ENCODE measurements at places on chromosomes 6 and 20.
A peak's percentile ranks its signal among the peaks of the same experiment; 100 is the strongest.

DNA sequence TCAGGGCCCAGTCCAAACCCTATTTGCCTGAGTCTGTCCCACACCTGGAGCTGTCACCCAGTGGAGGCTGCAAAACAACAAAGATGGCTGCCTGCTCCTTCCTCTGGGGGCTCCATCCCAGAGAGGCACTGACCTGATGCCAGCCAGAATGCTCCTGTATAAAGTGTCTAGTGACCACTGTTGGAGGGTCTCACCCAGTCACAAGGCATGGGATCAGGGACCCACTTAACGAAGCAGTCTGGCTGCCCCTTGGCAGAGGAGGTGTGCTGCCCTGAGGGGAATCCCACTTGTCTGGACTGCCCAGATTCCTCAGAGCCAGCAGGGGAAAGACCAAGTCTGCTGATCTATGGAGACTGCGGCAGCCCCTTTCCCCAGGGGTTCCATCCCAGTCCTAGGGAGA, 241.6 kb downstream of the CDH26 start:
- no peak for DNase-seq

DNA sequence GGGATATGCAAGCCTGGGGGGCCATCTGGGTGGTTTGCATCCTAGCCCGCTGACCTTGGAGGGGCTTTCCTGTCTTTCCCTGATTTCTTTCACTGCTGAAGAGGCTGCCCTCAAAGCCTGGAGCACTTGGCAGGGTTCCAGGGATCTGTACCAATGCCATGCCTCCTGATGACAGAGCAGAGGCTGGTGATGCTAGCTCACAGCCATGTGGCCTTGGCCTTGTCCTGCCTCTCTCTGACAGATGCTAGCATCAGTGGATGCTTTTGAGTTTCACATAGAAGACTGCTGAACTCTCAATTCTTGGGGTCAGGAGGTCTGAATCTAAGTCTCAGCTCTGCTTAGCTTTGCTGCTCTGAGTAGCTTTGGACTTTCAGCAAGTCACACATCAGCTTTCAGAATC, 21.9 kb upstream of the RREB1 start:
- no peak for DNase-seq

GRCh38 chr6:22756365-22756764, 187.0 kb downstream of the HDGFL1 start:
- no peak for DNase-seq

DNA sequence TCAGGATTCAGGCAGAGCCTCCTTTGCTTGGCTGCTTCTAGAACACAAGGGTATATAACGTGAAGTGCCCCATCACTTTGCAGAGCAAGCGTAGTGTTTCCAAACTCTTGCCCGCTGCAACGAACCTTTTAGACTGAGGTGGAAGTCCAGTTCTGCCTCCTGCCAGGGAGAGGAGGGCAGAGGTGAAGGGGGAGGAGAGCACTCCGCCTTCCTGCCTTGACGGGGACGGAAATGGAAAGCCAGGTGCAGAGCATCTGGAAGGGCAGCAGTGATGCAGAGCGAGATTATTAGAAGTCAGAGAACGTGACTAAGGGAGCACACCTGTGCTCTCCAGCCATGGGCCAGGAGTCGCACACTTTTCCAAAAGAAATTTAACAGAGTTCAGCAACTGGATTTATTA, 63.4 kb downstream of the RREB1 start:
- no peak for DNase-seq

DNA sequence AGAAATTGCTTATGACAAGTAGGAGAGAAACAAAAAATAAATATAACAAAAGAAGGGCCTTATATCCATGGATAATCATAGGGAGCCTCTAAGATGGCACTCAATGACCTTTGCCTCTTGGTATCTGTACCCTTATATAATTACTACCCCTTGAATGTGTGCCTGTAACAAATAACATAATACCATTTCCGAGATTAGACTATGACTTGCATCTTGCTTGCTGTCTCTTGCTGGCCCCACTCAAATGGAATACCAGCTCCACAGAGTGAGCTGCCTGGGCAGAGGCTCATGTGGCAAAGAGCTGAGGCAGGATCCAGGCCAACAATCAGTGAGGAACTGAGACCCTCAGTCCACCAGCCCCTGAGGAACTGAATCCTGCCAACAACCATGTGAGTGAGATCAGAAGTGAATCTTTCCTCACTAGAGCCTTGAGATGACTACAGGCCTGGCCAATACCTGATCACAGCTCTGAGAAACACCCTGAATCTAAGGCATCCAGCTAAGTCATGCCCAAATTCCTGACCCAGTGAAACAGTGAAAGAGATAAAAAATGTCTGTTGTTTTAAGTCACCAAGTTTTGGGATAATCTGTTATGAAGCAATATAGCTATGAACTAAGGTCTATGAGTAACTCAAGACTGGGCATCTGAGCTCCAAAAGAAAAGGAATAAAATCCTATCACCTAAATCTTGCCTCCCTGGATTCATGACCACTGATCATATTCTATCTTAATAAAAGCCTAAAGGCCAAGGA, 5.5 kb downstream of the KATNA1 start:
- no peak for DNase-seq

DNA sequence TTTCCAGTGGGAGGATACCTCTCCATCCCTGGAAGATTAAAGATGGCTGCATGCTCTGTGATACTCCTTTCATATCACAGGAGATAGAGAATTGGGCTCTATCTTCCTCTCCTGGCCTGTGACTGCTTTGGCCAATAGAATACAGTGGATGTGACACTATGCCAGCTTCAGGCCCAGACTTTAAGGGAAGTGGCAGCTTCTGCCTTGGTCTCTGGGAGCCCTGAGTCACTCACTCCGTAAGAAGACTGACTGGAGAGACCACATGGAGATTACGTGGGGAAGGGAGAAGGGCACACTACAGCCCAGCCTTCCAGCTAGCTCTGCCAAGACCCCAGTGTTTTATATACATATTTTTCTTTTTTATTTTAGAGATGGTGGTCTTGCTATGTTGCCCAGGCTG, 10.4 kb upstream of the MMP9 start:
- no peak for DNase-seq

- DNase-seq = no peak
These were observed 11.9 kb upstream of the CNR1 start for GRCh38 chr6:88177961-88178464.

DNA sequence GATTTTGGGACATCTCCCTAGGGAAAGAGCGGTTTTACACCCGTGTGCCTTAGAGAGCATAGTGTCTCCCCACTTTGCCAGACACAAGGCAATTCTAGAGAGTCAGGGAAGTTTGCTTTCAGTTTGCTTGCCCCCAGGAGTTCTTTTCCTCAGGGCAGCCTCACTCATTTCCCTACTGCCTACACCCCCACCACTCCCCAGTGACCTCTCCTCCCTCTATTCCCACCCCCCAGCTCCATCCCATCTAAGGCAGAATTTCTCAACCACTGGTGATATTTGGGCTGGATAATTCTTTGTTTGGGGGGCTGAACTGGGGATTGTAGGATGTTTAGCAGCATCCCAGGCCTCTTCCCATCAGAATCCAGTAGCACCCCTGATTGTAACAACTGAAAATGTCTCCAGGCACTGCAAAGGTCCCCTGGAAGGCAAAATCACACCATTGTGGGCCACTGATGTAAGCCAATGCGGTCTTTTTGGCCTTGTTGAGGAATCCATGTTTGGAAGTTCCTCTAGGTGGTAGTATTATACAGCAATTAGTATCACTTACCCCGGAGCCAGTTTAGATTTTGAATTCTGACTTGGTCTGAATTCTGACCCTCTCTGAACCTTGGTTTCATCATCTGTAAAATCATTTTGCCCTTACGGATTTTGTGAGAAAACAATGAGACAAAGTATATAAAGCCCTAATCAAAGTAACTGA, 1.3 kb downstream of the EPPIN start:
- no peak for DNase-seq

- DNase-seq = no peak
These were observed 8.8 kb downstream of the BICRAL start for GRCh38 chr6:42790549-42791181.

DNA sequence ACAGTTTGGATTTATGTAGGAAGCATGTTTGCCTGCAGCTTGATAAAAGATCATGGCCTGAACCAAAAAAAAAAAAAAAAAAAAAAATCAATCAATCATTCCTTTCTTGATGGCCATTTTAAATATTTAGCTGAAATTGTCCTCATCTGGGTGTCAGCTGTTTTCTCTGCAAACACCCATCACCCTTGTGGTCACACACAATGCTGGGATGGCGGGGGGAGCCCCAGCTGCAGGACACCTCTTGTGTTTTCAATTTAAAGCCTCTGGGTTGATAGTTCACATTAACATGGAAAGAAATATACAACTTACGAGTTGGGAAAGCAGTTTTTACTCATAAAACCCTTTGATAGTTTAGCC, 160.4 kb downstream of the ZFP64 start:
- DNase-seq = no peak

DNA sequence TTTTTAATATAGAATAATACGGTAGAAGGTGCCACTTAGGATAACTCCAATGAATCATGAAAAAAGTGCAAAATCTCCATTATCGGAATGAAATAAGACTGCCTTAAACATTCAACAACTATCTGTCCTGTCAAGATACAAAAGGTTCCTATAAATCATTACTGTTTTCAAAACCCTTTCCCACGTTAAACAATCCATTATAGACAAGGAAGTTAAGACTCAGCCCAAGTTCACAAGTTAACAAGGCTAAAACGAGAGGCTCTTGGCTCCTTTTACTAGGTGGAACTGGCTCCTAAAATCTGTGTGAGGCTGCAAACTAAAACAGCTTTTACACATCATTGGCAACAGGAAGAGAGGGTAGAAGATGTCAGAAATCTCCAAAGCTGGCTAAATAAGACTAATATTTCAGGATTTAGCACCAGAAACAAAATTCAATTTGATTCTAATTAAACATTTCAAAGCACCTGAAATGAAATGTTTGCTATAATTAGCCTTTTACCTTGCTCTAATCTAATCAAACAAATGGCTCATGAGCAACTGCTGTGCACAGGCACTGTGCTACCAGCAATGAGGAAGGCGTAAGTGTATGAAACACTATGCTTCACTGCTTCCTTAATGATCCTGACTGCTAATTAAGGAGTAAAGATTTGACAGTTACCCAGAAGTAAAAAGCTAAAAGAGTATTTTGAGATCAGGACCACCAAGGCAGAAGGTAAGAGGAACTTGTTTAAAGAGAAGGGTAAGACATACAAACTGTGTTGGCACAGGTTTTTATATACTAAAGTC, 109.7 kb downstream of the DST start:
- DNase-seq = no peak

DNA sequence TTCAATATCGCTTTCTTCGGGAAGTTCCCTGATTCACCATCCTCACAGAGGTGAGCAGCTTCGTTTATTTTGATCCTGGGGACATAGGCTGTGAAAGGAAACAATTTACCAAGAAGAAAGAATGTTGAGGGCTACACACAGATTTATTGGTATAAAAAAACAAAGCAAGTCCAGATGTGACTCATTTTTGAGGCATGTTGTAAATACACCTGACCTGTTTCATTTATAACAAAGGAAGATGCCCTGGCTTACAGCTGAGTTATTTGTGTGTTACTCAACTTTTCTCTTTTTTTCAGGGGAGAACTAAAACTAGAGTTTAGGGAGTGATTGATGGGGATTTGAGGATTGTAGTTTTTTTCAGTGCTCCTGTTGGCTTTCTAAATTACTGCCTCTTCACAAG, 489.5 kb downstream of the CBLN4 start:
- DNase-seq = no peak

DNA sequence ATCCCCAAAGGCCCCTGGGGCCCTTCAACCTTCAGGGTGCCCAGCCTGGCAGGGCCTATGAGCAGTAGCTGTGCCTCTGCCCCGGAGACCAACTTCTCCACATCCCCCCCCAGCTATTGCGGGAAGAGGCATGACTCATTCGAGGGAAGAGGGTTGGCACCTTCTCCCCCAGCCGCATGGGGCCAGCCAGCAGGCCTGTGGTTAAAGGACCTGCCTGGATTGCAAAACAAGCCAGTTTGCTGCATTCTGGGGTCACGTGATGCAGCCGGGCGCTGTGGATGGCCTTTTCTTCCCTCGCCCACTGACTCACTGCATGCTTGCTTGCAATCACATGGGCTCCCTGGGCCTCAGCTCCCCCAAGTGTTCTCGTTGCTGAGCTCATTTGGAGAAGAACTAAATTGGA, 182.5 kb downstream of the MAFB start:
- peak; percentile 37 for DNase-seq

DNA sequence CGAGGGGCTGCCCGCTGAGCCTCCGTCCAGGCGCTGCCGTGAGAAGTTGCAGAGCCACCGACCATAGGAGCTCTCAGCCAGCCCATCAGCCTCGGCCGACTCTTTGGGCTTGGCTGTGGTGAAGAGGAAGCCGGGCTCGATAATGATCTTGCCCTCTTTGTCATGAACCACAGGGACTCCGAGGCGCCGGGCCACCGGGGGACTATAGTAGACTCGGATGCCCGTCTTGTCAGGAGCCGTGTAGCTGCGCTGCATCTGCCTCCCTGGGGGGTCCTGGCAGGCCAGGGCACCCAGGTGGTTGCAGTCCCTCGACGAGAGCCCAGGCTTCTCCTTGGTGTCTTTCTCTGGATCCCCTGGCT, 20.5 kb upstream of the DSN1 start:
- no peak for DNase-seq

- DNase-seq = no peak
These were observed 129.8 kb upstream of the SMLR1 start for GRCh38 chr6:130697271-130697994.

- DNase-seq = no peak
These were observed 151.5 kb upstream of the FBXL4 start for GRCh38 chr6:99099243-99099642.

DNA sequence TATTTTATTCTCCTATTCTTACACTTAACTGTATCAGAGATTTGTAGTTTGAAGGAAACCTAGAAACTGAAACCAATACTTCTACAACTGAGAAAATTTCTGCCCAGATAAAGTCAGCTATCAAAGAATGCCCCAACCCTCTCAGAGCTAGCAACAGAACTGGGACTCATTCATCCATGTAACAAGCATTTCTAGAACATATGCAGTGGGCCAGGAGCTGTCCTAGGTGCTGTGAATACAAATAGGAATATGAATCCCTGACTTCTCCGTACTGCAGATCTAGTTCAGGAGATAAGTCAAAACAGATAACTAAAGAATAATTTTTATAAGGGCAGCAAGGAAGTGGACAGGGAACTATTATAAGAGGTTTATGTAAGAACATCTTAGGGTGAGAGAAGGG, 654.1 kb upstream of the NOX3 start:
- no peak for DNase-seq

GRCh38 chr6:46199387-46199786, 28.6 kb upstream of the ENPP5 start:
- no peak for DNase-seq

- peak; percentile 42 for DNase-seq
These were observed 717 bp downstream of the CSNK2A1 start for GRCh38 chr20:542777-543368.

DNA sequence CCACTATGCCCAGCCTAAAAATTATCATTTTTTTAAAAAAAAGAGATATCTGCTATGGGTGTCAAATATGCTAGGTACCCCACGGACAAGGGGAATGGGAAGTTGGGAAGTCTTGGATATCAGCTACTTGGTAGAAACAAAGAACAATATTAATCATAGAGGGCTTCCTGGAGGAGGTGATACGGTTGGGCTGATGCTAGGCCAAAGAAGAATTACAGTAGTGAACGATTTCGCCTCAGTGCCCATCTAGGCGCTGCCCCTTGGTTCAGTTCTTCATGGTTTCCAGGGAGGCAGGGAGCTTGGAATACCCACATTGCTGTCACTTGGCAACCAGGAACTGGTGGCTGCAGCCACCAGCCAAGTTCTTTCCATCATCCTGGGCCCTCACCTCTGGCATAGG, 5.5 kb upstream of the PSMF1 start:
- DNase-seq = no peak

Measured in SK-N-DZ (cell line).